ENCODE measurements at places on chromosomes 3 and 15. TPM values are rescaled to one million over a fixed set of nuclear protein-coding genes. Genes with fewer than 3 reads are reported as not detected.
A peak's percentile ranks its signal among the peaks of the same experiment; 100 is the strongest.

DNA sequence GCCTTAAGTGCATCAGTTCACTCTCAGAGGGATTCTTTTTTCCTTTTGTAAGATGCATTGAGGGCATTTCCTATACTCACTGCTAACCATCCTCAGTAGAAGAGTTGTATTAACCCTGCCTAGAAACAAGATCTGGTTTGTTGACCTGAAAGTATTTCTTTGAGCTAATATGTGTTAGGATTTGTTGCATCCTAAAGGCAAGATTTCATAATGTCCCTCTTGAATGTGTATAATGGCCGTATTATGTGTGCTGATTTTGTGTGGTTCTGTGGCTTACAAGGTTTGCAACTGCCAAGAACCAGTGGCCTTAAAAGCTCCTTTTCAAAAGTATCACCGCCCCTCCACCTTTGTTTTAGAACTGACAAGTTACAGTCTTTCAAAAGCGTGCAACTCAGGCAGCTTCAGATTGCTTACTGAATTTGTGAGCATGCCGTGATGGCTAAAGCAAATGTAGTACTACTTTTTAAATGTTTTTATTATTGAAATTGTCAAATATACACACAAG, 182.0 kb upstream of the BHLHE40 start:
- no peak overlapping the region for H3K27ac ChIP-seq
- no peaks in the 10 kb centered on the region for H3K4me1 ChIP-seq
- H3K36me3 ChIP-seq: peaks cover 38% of the 10 kb centered on the region
- DNase-seq: no peak
- no peak overlapping the region for H3K4me3 ChIP-seq
- H3K27me3 ChIP-seq: no peaks in the 10 kb centered on the region

DNA sequence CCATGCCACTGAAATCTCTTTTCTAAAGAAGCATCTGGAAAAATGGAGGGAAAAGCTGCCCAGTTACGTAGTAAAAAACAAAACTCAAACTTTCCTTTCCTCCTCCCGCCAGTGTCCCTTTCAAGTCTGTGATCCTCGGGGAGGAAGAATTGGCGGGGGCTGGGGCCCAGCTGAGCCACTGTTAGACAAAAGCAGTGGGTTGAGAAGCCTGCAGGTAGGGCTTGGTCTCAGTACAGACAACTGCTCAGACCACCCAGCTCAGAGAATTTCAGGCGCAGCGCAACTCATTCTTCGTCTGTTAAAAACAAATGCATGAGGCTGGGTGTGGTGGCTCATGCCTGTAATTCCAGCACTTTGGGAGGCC, 117.1 kb downstream of the MYLK start:
- no peaks in the 10 kb centered on the region for H3K27me3 ChIP-seq
- DNase-seq: no peak
- no peaks in the 10 kb centered on the region for H3K36me3 ChIP-seq
- H3K27ac ChIP-seq: no peak overlapping the region
- H3K4me1 ChIP-seq: no peaks in the 10 kb centered on the region

The SLC24A1 gene
- total RNA-seq: 11.4 TPM

- H3K36me3 ChIP-seq: no peaks in the 10 kb centered on the region
- DNase-seq: no peak
- H3K4me1 ChIP-seq: no peaks in the 10 kb centered on the region
- H3K4me3 ChIP-seq: no peak overlapping the region
- no peak overlapping the region for H3K27ac ChIP-seq
These were observed 58.7 kb downstream of the MORC1 start for GRCh38 chr3:109059264-109059663.

GRCh38 chr15:25652704-25653103, 210.4 kb downstream of the ATP10A start:
- no peak for DNase-seq
- no peaks in the 10 kb centered on the region for H3K4me1 ChIP-seq
- no peaks in the 10 kb centered on the region for H3K36me3 ChIP-seq
- H3K27ac ChIP-seq: no peak overlapping the region

DNA sequence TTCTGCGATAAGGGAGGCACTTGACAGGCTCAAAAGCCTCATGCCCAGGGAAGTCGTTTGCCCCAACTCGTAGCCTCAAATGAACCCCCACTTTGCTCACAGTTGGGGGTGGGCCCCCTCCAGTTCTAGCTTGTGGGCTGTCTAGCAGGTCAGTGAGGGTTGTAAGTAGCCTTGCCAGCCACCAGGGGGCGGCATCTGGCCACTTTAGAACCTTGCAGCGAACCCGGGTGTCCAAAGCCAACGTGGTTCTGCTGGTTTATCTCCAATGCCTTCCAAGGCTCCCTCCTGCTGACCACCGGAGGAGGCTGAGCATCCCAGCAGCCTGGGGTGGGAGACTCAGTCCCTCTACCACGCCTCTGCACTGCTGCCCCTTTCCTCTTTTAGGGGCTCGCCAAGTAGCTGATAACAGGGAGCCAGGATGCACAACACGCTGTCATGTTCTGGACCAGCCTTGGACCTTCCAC, 9.2 kb upstream of the RBSN start:
- peak; percentile 79 for DNase-seq
- H3K36me3 ChIP-seq: no peaks in the 10 kb centered on the region
- H3K27me3 ChIP-seq: no peaks in the 10 kb centered on the region
- no peak overlapping the region for H3K4me3 ChIP-seq
- peaks cover 12% of the 10 kb centered on the region for H3K4me1 ChIP-seq
- no peak overlapping the region for H3K27ac ChIP-seq

- no peak overlapping the region for H3K4me3 ChIP-seq
- no peaks in the 10 kb centered on the region for H3K36me3 ChIP-seq
- DNase-seq: no peak
- no peaks in the 10 kb centered on the region for H3K4me1 ChIP-seq
These were observed 1010.0 kb downstream of the SQOR start for GRCh38 chr15:46644501-46645481.

DNA sequence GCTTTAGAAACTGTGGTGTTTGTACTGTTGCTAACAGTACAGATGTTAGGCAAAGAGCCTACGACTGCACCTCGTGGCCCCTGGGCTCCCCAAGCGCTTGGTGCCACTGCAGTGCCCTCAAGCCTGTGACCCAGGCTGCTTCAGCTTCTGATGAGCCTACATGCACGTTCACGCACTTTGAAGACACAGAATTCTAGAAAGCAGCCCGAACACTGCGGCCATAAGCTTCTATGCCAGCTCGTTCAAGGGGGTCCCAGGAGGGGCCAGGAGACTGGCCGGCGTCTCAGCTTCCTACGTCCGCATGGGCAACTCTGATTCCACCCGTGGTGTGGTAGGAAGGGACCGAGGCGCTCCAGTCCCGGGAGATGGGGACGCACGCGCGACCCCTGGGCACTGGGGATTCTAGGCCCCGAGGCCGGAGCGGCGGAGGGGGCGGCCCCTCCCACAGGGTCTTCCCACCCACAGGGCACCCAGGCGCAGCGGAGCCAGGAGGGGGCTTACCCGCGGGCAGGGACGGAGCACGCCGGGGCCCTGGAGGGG, 653 bp downstream of the MYO5C start:
- H3K4me1 ChIP-seq: peaks cover 29% of the 10 kb centered on the region
- H3K4me3 ChIP-seq: peak overlapping the region; percentile 62
- no peak for DNase-seq
- peak overlapping the region; percentile 85 for H3K27ac ChIP-seq
- peaks cover 14% of the 10 kb centered on the region for H3K27me3 ChIP-seq
- no peaks in the 10 kb centered on the region for H3K36me3 ChIP-seq

DNA sequence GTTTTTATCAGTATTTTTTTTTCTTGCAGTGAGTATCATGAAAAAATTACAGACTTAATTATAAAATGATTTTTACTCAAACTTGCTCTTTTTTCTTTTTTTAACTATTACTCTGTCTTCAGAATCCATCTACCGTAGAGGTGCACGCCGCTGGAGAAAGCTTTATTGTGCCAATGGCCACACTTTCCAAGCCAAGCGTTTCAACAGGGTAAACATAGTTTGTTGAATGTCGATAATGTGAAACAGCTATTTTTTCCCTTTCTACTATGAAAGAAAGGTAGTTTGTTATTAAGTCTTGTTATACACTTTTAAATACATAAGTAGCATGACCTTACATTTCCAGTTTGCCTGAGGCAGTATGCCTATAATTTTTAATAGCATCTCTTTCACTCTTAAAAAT, 45.6 kb downstream of the PRKCI start:
- H3K27me3 ChIP-seq: no peaks in the 10 kb centered on the region
- H3K4me1 ChIP-seq: no peaks in the 10 kb centered on the region
- H3K36me3 ChIP-seq: peaks cover 69% of the 10 kb centered on the region

The KNL1 gene
- 1.5 TPM for total RNA-seq

GRCh38 chr3:14877469-14877868, 58.7 kb downstream of the FGD5 start:
- H3K27me3 ChIP-seq: no peaks in the 10 kb centered on the region
- H3K36me3 ChIP-seq: peaks cover 9% of the 10 kb centered on the region
- no peak overlapping the region for H3K4me3 ChIP-seq
- peak overlapping the region; percentile 33 for H3K27ac ChIP-seq
- peaks cover 74% of the 10 kb centered on the region for H3K4me1 ChIP-seq

DNA sequence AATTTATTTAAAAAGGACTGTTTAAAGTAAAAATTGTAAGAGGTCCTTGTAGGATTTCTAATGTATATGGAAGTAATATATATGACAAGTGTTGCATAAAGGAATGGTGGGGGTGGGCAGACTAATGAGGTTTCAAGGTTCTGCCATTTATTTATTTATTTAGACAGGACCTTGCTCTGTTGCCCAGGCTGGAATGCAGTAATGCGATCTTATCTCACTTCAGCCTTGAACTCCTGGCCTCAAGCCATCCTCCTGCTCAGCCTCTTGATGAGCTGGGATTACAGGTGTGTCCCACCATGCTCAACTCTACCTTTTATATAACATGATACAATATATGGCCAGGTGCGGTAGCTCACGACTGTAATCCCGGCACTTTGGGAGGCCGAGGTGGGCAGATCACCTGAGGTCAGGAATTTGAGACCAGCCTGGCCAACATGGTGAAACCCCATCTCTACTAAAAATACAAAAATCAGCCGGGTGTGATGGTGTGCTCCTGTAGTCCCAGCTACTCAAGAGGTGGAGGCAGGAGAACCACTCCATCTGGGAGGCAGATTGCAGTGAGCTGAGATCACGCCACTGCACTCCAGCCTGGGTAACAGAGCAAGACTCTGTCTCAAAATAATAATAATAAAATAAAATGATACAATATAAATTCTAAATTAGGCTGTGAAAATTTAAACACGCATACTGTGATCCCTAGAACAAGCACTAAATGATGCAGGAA, 33.8 kb upstream of the IGF2BP2 start:
- H3K4me1 ChIP-seq: no peaks in the 10 kb centered on the region
- H3K27ac ChIP-seq: no peak overlapping the region
- DNase-seq: no peak
- H3K4me3 ChIP-seq: no peak overlapping the region
- no peaks in the 10 kb centered on the region for H3K27me3 ChIP-seq

DNA sequence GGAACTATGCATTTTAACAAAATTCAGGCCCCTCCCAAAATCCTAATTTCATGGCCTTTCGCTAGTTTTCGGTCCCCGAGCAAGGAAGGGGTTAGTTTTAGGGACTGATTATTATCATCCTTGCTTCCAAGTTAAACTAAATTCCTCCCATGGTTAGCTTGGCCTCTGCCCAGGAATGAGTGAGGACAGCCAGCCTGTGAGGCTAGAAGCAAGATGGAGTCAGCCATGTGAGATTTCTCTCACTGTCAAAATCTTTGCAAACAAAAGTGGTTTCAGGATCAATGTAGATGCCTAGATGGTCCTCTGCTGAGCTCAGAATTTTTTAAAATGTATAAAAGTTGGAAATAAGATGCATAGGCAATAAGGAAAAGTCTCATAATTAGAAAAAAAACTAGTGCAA, 208.9 kb downstream of the RSL24D1 start:
- no peaks in the 10 kb centered on the region for H3K36me3 ChIP-seq
- H3K4me3 ChIP-seq: no peak overlapping the region

The MYO5C gene
- 74.7 TPM for total RNA-seq

GRCh38 chr3:188595890-188596376, 442.0 kb downstream of the LPP start:
- no peak overlapping the region for H3K27ac ChIP-seq
- H3K4me3 ChIP-seq: no peak overlapping the region
- H3K36me3 ChIP-seq: no peaks in the 10 kb centered on the region
- H3K4me1 ChIP-seq: peaks cover 13% of the 10 kb centered on the region

- H3K27ac ChIP-seq: no peak overlapping the region
- H3K4me3 ChIP-seq: no peak overlapping the region
- peaks cover 6% of the 10 kb centered on the region for H3K4me1 ChIP-seq
- DNase-seq: no peak
- H3K27me3 ChIP-seq: no peaks in the 10 kb centered on the region
These were observed 231.4 kb downstream of the CDIN1 start for GRCh38 chr15:36810656-36811449.

The FOXL2 gene
- total RNA-seq: not detected

The SKOR1 gene
- total RNA-seq: 0.41 TPM

GRCh38 chr15:82136120-82136519, 90.3 kb upstream of the MEX3B start:
- no peak overlapping the region for H3K4me3 ChIP-seq
- peaks cover 28% of the 10 kb centered on the region for H3K36me3 ChIP-seq
- no peak overlapping the region for H3K27ac ChIP-seq
- DNase-seq: no peak
- peaks cover 9% of the 10 kb centered on the region for H3K4me1 ChIP-seq

DNA sequence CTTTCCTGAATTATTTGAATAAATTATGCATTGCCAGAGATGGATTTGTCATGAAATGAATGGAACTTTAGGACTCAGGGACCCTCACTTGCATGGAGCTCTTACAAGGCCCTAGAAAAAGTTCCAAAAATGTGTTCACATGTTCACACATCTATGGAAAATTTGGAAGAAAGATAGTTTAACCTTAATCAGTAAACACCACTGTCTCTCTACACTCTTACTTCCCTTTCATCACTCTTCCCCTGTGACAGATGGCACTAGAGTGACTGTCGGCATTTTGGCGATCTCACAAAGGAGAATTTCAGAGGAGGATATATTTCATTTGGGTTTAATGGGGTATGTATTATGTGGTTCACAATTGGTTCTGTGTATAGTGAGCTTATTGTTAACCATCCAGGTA, 600.8 kb downstream of the IGSF11 start:
- no peak overlapping the region for H3K4me3 ChIP-seq
- no peak for DNase-seq
- H3K36me3 ChIP-seq: no peaks in the 10 kb centered on the region
- H3K27me3 ChIP-seq: no peaks in the 10 kb centered on the region
- no peak overlapping the region for H3K27ac ChIP-seq

- H3K27ac ChIP-seq: no peak overlapping the region
- H3K27me3 ChIP-seq: no peaks in the 10 kb centered on the region
- no peaks in the 10 kb centered on the region for H3K36me3 ChIP-seq
- DNase-seq: no peak
- no peak overlapping the region for H3K4me3 ChIP-seq
These were observed 41.7 kb downstream of the OXSM start for GRCh38 chr3:25831578-25831977.

The POLQ gene
- 0.56 TPM for total RNA-seq

- no peak for DNase-seq
- H3K36me3 ChIP-seq: no peaks in the 10 kb centered on the region
- H3K27ac ChIP-seq: no peak overlapping the region
- no peaks in the 10 kb centered on the region for H3K4me1 ChIP-seq
- no peak overlapping the region for H3K4me3 ChIP-seq
These were observed 7.5 kb upstream of the CADPS start for GRCh38 chr3:62882676-62883200.

The PPM1L gene
- 14.9 TPM for total RNA-seq

Measured in lower lobe of right lung (tissue), 2 donors.